Dorsolateral prefrontal cortex (tissue), 122 donors: ENCODE measurements at places on chromosomes 11 and 22. TPM values are rescaled to one million over a fixed set of nuclear protein-coding genes. Genes with fewer than 3 reads are reported as not detected.

P4HA3 gene
- total RNA-seq, result not detected

LDHAL6A gene
- 0.74 TPM for total RNA-seq

OR4C13 gene
- total RNA-seq, result not detected

RIMBP3B gene
- not detected for total RNA-seq

ADAMTS8 gene
- 12.1 TPM for total RNA-seq

UPK3A gene
- total RNA-seq, result not detected
